ENCODE measurements at places on chromosomes 12 and 14.

- no peak for DNase-seq
These were observed 1.2 kb downstream of the SSTR1 start for GRCh38 chr14:38208618-38209562.

- DNase-seq = no peak
These were observed 368.8 kb downstream of the SYT1 start for GRCh38 chr12:79233341-79233781.

- DNase-seq = no peak
These were observed 13.3 kb downstream of the BRF1 start for GRCh38 chr14:105287249-105288102.

- no peak for DNase-seq
These were observed 89.7 kb downstream of the TMCC3 start for GRCh38 chr12:94560431-94561221.

- DNase-seq = no peak
These were observed 64.5 kb downstream of the SYT1 start for GRCh38 chr12:78929075-78929418.

DNA sequence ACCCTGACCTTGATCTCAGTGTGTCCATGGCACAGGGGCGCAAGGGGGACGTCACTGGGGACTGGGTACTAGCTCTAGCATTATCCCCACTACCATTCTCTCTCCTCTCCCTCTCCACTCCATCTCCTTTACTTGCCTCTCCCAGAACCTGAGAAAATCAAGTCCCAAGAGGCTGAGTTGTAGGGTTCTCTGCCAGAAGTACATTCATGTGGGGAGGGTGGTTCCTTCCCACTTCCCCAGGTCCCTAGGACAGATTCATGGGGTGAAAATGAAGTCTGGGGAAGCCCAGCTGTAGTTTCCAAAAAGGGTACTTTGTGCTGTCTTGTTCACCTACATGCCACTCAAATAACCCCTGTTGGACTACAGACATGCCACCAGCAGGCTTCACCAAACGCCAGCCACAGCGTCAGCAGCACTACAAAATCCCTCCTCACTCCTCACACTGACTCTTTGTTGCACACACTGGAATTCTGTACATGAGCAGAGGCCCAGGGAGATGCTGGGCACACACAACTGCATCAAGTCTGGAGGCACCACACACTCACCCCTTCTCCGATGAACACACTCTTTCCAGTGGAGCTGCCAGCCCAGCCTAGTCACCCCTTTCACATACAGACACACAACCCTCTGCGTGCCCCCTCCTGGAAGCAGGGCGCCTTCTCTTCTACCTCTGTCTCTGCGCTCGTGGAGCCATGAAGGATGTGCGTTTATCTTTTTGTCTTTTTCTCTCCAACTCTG is 6.9 kb downstream of the RARG start:
- no peak for DNase-seq

DNA sequence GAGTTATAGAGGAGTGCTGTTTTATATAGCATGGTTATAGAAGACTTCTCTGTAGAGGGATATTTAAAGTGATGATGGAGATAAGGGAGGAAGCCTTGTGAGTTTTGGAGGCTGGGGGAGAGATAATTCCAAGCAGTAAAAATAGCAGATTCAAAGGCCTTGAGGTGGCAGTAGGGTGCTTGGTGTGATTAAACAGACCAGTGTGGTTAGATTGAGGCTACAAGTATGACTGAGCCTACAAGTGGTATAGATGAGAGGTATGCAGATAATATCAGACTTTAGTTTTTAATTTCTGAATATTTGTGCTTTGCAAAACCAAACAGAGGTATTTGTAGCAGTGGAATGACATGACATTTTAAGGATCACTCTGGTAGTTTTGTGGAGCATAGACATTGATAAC is 20.3 kb downstream of the FANCM start:
- DNase-seq = no peak

GRCh38 chr12:112963227-112963861 is 15.0 kb upstream of the OAS2 start:
- peak; percentile 85 for DNase-seq

DNA sequence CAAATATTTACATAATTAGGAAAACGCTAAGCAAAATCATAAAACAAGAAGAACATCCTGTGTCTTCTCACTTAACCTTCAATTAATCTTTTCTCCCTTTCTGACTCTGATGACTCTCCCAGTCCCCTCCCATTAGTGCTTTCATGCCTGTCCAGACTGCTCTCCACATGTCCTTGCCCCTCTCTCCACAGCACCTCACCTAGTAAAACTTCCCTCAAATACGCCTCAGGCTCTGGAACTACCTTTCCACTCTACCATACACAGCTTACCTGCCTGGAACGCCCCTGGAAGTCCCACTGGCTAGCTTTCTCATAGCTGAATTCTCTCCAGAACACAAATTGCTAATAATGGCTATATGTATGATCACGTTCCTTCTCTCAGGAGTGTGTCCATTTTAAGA is 44.7 kb downstream of the SLC5A8 start:
- DNase-seq = no peak

- DNase-seq = no peak
These were observed 4.7 kb downstream of the ADCK1 start for GRCh38 chr14:77804592-77804991.

DNA sequence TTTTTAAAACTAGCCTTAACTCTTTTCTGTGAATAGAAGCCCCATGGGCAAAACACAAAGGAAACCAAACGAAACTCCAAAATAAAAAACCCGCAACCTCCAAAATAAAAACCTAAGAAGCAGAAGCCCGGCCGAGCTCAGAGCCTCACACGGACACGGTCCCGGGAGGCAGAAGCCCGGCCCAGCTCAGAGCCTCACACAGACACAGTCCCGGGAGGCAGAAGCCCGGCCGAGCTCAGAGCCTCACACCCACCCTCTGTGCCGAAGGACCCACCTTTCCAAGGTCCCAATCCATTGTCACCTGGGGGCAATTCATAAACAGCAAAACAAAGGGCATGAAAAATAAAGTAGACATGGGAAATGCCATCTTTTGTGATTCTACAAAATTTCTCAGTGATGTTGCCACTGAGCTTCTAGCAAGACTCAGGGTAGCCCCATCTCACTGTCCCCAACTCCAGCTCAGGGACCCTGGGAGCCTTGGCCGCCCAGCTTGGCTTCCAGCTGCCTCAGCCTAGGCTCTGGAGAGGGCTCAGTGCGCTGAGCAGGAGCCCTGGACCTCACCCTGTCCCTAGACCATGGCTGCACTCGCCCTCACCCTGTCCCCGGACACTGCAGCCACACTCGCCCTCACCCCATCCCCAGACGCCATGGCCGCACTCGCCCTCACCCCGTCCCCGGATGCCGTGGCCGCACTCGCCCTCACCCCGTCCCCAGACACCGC is 82.2 kb downstream of the GALNT9 start:
- DNase-seq = no peak

- no peak for DNase-seq
These were observed 7.1 kb downstream of the POP5 start for GRCh38 chr12:120574106-120574505.

- DNase-seq = peak; percentile 100
These were observed 51.3 kb downstream of the SLC6A12 start for GRCh38 chr12:162467-163307.

GRCh38 chr12:28966046-28966780 is 182.9 kb upstream of the FAR2 start:
- DNase-seq = no peak

DNA sequence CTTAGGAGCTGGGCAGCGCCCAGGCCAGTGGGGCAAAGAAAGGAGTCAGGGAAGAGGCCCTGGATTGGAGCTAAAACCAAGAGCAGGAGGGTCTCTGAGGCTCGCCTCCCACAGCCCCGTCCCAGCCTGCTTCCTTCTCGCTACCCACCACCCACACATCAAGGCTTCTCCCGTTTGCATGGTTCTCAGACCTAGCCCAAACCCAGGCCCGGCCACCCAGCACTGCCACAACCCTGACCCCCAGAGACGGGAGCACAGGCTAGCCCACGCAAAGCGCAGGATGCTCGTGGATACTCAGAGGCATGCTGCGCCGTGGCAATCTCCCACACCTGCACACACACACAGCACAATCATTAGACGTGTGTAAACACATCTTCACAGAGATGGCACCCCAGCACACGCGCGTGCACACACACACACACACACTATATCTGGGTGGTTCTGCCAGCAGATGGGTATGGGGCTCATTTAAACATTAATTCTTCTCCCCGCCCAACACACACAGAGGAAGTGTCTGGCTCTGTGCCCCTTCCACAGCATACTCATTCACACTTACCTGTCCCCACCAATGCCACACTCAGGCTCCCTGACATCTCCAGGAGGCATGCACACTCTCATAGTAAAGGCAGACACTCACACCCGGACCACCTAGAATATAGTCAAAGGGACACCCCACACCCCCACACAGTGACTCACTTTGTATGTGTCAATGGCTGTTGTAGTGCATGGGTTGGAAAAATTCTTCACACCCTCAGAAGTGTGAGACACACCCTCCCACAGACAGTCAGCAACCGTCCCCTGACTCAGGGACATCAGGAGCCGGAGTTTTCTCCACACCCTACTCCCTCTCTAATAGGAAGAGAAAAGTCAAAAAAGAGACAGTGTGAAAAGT is 1.1 kb downstream of the CARMIL3 start:
- DNase-seq = no peak

GRCh38 chr14:31371646-31372045 is 48.7 kb downstream of the HEATR5A start:
- no peak for DNase-seq

DNA sequence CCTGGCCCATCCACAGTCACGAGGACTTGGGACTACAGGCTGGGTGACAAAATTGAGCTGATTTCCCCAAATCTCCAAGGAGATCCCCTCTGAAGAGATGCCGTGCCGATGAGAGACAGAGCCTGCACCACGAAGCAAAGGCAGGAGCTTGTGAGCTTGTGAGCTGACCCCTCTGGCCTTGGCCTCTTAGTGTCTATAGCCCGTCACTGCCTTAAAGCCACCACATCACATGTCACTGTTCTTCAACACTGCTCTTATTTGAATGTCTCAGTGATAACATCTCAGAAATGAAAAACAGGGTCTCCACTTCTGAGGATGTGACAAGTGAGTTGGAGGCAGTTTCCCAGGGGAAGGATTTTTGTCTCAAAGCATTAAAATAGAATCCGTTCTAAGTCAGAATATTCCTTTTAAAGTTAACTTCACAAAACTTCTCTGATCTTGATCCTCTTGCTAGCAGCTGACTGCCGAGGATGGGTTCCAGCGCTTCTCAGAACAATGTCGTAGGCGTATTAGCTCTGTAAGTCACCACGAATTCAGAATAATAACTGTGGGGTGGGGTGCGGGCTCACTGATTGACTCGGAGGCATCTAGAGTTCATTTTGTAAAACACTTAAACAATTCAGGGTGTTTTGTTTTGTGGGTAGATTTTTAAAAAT is 37.5 kb downstream of the CHST11 start:
- DNase-seq = no peak

DNA sequence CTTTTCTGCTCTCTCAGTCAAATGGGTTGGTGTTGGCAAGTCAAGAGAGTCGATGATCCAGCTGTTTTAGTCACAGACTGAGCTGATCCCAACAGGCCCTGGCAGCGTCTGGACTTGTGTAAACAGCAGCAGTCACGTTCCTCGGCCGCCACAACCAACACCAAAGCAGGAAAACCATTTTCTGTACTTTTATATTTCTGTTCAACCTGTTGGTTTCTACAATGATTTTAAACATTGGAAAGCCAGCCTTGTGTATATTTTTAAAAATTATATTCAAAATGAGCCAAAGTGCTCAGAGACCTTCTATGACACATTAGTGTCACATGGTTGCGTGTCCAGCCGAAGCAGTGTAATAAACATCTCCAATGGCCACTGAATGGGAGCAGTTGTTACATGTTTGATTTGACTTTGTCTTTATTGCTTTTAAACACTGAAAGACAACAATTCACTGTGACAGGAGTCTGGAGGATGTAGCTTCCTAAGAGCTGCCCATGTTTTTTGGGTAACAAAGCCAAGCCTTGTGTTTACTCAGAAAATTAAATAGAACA is 5.9 kb upstream of the SIVA1 start:
- no peak for DNase-seq

- no peak for DNase-seq
These were observed 59.4 kb downstream of the WDHD1 start for GRCh38 chr14:54967496-54967895.

DNA sequence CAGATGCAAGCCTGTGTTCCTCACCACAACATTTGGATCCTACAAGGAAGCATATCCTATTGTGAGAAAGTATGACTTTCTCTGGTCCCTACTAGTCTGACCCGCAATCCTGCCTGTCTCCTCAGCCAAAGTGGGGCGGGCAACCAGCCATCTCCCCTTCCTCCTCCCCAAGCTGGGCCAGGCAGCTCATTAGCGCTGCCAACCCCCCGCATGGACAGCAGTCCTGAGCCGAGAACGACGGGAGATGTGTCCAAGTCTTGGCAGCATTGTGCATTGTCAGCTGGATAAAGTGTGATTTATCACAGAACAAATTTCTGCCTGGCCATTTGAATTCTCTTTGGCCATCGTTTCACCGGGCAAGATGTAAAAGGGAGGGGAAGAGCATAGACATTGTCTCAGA is 139.4 kb downstream of the SLC15A4 start:
- DNase-seq = no peak

GRCh38 chr14:47917344-47917954 is 242.0 kb upstream of the MDGA2 start:
- no peak for DNase-seq

GRCh38 chr14:39773387-39774126 is 341.3 kb upstream of the FBXO33 start:
- DNase-seq = no peak

GRCh38 chr14:71451501-71451900 is 480.7 kb upstream of the RGS6 start:
- no peak for DNase-seq

DNA sequence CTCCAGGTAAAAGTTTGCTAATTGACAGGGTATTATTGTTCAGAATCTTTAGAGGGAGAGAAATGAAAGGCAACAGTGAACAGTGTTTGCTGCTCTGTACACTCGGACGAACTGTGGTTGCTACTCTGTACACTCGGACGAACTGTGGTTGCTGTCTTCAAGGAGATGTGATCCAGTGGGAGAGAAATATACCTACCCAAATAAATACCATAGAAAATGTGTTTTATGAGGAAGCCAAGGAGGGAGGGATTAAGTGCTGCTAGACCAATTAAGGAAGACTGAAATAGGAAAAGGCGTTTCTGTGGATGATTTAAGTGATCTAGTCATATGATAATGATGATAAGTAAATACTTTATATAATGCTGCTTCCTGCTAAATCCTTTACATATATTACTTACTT is 2.7 kb downstream of the STK38L start:
- no peak for DNase-seq

DNA sequence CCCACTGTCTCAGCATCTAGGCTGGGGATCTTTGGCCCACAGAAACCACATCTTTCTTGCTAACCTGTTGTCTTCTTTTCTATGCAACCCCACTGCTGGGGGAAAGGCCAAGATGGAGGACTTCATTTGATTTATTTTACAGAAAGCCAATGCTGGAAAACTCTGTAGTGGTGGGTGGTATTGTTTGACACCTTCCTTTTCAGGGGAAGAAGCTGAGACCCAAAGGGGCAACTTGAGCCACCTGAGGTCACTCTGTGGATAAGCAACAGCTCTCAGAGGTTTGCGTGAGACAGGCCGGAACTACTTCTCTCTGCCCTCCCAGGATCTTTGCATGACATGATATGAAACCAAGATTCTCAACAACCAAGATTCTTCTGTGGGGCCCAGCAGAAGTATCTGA is 645.2 kb downstream of the VRK1 start:
- DNase-seq = no peak

GRCh38 chr12:65152012-65152411 is 17.4 kb upstream of the LEMD3 start:
- no peak for DNase-seq

- DNase-seq = no peak
These were observed 8.4 kb downstream of the PPP2R3C start for GRCh38 chr14:35113308-35113950.
